ENCODE measurements at places on chromosomes 1 and 21. TPM values are rescaled to one million over a fixed set of nuclear protein-coding genes. Genes with fewer than 3 reads are reported as not detected.

GRCh38 chr1:177902266-177902665 lies 67.6 kb downstream of the SEC16B start:
- ATAC-seq = no peak

- no peak for ATAC-seq
Observed at GRCh38 chr1:174812016-174812415, 187.7 kb upstream of the CACYBP start.

The FAM43B gene
- total RNA-seq = not detected

The LYPD8 gene
- total RNA-seq = not detected

The TRIM58 gene
- total RNA-seq = 0.13 TPM
